Psoas muscle (tissue), 8 donors: ENCODE measurements at places on chromosomes 4 and X. TPM values are rescaled to one million over a fixed set of nuclear protein-coding genes. Genes with fewer than 3 reads are reported as not detected.

Gene RPA4
- total RNA-seq, result 0.17 TPM

Gene SMAD1
- 17.8 TPM for total RNA-seq

Gene LDB2
- total RNA-seq, result 18.9 TPM

Gene CSAG2
- total RNA-seq, result not detected

Gene SMIM10L2A
- 0.20 TPM for total RNA-seq

Gene RTL5
- 0.91 TPM for total RNA-seq

DNA sequence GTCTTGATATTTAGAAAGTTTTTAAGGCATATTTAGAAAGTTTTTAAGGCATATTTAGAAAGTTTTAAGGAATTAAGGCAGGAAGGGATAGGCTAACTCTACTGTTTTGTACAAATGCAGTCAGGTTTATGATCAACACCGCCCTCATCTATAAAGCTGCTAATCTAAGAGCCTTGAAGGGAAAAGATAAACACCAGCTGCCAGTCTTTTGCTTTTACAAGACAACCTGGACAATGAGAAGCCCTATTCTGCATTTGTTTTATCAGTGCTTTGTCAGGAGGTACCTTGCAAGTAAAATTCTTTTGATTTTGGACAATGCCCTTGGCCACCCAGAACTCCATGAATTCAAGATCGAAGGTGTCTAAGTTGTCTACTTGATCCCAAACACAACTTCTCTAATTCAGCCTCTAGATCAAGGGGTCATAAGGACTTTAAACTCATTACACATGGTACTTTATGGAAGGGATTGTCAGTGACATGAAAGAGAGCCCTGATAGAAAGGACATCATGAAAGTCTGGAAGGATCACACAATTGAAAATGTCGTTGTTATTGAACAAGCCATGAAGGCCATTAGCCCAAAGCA, 39.8 kb downstream of the IL15 start:
- DNase-seq, result no peak

DNA sequence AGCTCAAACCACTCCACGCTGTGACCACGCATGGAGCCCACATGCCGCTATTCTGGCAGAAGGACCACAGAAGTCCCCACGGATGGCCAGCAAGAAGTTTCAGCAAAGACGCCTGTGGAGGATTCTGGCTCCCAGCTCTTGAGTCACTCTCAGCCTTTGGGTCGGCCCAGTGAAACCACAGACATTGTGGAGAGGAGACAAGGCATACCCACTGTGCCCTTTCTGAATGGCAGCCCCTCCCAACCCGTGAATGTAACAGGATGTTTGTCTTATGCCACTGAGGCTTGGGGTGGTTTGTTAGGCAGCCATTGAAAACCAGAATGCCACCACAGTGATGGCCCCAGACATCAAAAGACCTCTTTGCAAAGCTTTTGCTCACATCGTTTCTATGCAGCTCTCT, 42.7 kb downstream of the ABLIM2 start:
- peak; percentile 56 for DNase-seq

DNA sequence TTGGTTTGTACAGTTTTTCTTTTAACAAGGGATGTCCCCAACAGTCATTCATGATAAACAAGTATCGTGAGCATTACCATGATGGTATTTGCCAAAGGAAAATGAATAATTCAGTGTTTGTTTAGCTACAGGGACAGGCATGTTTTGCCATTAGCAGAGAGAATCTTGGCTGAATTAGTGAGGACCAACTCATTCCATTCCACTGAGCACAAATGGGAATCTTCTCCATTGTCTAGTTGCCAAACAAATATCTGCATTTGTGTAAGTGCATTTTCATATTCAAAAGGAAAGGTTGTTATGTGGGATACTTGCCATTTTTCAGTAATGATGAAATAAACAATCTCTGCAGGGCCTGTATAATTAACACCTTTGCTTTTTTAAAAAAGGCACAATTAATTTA, 1762.6 kb downstream of the RPA4 start:
- no peak for DNase-seq

- no peak for DNase-seq
These were observed 48.5 kb upstream of the STIM2 start for GRCh38 chr4:26812049-26812714.

DNA sequence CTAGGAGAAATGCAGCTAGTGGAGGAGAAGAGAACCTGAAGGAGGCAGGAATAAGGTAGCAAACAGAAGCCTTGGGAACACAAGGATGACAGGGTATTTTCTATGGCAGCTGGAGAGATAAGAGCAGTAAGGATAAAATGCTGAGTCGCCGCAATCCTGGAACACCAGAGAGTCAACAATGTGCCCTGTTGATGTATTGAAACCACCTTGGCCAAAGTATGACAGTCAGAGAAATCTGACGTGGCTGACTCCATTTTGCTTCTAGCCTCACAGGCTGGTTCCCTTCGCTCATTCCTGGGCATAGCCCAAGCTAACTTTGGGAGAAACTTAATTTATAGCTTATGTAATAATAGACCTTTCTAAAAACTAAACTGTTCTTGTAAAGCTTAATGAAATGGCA, 56.6 kb upstream of the C4orf54 start:
- DNase-seq, result no peak

- DNase-seq, result no peak
These were observed 865 bp downstream of the FAM200B start for GRCh38 chr4:15682242-15683142.

GRCh38 chrX:141662781-141663180, 35.8 kb downstream of the SPANXD start:
- DNase-seq, result no peak

DNA sequence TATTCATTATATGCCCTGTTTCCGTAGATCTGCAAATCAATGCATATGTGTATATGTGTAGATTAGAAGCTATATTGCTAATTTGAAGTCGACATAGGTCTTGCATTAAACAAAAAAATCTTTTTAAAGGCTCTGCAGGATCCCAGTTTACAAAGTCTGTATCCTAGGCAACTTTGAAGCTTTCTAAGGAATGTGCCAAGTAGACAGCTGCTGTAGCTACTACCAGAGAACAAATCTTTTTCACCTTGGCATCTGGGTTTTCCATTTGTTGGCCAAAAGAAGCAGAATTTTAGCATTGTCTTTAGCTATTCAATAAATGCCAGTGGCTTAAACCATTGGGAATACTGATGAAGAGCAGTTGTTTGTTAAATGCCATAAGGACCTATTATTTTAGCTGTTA, 88.0 kb downstream of the NAA11 start:
- no peak for DNase-seq

DNA sequence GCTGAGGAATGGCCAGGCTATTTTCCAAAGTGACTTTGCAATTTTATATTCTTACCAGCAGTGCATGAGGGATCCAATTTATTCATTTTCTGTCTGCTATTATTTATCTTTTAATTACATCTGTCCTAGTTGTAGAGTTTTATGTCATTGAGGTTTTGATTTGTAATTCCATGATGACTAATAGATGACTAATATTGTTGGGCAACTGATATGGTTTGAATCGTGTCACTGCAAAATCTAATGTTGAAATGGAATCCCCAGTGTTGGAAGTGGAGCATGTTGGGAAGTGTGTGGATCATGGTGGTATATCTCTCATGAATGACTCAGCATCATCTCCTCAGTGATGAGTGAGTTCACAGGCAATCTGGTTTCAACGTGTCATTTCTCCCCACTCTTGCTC, 201.5 kb downstream of the TBX22 start:
- DNase-seq, result no peak

GRCh38 chr4:173490817-173491528, 39.1 kb downstream of the HAND2 start:
- DNase-seq, result no peak

GRCh38 chr4:110139111-110139510, 59.3 kb downstream of the ELOVL6 start:
- no peak for DNase-seq

DNA sequence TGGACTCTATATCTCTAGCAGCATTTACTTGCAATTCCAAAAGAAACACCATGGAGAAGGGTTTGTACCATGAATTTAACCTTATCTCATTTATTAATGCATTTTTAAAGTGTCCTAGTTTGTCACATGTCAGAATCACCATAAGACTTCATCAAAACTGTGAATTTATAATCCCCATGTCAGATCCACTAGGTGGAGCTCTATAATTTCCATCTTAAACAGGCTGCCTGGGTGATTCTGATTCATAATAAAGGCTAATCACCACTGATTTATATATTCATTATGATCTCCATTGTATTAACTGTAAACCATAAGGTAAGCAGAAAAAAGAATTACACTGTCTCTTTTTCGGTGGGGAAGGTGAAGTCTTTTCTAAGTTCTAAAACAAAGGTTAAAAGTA, 4.0 kb downstream of the TCEAL2 start:
- DNase-seq, result no peak

GRCh38 chr4:46016306-46016705, 107.5 kb downstream of the GABRG1 start:
- no peak for DNase-seq

- DNase-seq, result no peak
These were observed 42.0 kb downstream of the ELOVL6 start for GRCh38 chr4:110156442-110156841.

GRCh38 chrX:48831909-48832291, 3.5 kb downstream of the PCSK1N start:
- DNase-seq, result no peak
